ENCODE measurements at places on chromosomes 3 and 15.

GRCh38 chr3:24460974-24461373 lies 33.7 kb downstream of the THRB start:
- ATAC-seq: no peak

GRCh38 chr3:63981980-63982379 lies 41.3 kb downstream of the PSMD6 start:
- no peak for ATAC-seq

GRCh38 chr3:18758047-18758704 lies 333.0 kb upstream of the SATB1 start:
- peak; percentile 97 for ATAC-seq

DNA sequence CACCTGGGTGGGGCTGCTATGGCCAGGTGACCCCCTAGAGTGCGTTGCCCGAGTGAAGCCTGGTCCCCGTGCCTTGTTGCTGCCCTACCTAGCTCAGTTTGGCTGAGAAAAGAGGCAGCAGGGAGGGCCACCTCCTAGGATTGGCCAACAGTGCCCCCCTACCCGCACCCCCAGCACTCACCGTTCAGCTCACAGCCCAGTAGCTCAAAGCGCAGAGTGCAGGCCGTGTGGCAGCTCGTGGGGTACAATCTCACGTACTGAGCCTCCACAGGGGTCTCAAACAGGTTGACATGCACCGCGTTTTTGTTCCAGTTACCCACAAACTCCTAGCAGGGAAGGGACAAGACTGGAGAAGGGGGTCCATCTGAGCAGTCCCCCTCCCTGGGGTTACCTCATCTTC lies 7.6 kb downstream of the MFGE8 start:
- ATAC-seq: no peak

DNA sequence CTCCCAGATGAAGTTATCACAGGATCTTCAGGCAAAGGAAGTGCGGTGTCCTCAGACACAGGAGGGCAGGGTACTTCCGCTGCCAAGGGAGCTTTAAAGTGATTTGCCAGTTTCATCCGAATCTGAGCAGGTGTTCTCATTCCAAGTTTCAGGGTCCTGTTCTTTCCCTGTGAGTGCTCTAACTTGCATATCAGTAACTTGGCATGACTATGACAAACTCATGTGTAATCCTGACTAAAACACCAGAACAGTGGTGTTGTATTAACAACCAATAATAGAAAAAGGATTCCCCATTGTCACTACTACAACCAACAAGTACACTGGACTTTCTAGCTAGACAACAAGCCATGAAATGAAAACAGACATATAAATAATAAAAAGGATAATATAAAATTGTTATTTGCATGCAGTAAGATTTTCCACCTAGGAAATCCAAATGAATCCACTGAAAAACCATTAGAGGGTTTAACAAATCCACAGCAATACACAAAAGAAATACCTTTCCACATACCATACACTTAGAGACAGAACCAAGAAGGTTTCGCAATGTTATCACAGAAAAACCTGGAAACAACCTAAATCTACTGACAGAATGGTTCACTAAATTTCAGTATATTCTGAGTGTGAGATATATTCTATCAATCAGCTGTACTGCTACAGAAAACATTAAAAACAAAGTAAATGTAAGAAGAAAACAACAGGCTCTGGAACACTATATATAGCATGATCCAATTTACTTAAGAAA lies 40.9 kb upstream of the RPL35A start:
- no peak for ATAC-seq

DNA sequence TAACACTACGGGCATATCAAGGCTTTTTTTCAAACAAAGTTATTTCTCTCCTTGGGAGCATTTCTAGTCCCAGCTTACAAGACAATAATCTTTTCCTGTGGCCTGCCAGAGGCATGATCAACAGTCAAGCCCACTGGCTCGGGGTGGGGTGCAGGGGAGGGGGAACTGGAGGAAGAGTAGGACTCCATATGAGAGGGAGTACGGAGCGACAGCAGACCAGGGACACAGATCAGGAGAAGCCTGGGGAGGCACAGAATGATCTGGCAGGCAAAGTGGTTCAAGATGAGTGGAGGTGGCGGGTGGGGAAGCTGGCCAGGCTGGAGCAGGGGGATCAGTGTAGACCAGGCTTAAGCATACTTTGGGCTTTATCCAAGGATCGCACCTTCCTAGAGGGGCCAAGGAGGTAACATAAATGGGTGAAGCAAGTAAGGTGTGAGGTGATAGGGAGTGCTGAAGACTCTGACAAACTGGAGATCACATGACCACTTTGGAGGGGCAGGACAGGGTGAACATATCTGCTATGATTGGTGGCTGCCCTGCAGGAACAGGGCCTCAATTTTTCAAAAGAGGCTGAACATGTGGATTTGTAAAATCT lies 37.4 kb downstream of the KLF15 start:
- no peak for ATAC-seq

DNA sequence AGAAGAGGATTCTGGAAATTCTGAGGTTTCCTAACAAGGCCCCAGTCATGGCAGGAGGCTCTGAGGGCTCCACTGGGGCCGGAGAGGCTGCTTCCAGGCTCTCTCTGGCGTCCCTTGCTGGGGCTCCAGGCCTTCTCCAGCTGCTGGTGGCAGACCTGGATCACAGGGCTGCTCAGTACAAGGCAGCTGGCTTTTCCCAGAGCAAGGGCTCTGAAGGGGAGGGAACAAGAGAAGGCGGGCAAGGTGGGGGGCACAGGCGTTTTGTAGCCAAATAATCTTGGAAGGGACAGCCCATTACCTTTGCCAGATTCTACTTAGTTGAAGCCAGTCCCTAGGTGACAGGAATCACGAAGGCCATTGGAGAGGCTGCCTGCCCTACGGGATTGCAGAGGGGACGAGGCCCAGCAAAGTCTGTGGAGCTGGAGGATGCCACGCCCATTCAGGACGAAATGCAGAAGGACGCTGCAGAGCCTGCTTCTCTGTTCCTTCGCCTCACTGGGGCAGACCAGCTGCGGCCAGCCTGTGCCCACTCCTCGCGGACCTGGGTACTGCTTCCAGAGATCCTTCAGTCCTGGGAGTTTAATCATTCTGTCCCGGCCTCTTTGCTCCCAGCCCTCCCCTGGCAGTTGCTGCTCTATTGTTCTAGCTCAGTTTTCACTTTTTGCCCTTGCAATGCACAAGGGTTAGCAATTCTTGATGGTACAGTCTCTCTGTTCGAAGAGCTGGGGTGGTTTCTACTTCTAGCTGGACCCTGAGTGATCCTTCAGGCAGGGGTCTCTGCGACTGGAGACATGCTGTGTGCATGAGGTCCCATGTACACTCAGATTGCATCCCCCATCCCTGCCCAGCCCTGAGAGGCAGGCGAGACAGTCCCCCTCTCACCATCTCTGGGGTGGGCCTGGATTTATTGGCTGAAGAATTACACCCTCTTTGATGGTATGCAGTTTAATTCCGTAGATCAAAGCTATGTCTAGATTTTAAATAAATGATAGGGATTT lies 149.3 kb upstream of the MEF2A start:
- no peak for ATAC-seq

DNA sequence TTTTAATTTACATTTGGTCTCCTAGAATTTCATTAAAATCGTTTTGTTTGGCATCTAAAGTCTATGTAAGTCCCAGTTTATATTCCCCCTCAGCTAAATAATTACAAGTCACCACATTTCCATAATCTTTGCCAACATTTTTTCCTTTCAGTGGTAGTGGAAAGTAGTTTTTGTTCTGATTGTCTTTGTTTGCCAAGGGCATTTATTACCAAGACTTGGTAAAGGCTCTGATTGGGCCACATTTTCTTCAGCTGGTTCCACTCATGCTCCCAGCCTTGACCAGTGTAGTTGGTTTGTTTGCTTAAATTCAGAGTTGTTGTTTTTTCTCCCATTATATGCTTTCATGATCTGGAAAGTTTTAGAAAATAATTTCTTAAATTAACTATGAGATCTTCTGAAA lies 153.4 kb upstream of the MME start:
- no peak for ATAC-seq

DNA sequence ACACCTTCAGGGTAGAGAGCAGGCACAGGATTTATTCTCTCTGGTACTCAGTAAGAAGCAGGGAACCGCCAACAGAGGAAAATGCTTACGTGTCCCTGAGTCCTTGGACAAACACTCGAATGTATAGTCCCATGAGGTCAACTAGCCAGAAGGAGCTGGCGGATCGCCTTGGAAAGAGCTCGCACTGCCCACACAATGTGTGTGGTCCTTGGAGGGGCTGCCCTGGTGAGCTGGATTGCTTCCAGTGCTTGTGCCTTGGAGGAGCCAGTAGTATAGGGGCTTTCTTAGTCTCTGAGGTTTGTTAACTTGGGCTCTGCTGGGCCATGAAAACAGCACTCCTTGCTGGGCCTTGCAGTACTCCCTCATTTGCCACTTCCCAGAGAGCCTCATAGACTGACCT lies 40.7 kb upstream of the VILL start:
- ATAC-seq: no peak

- no peak for ATAC-seq
Observed at GRCh38 chr3:38989917-38990510, 61.7 kb downstream of the SCN11A start.

DNA sequence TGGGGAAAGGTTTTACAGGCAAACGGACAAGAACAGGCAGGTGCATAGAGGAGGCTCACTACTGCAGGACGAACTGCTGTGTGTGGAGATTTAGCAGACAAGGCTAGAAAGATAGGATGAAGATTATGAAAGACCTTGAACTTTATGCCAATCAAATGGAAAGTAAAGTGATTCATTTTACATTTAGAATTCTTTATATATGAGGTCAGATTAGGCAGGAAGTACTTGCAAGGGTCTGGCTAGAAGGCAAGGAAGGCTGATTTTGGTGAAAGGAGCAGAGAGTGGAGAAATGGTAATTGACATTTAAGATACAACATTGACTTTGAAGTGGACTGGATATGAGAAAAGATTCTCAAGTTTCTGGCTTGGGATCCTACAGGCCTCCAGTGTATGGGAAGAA lies 33.6 kb downstream of the PLSCR4 start:
- ATAC-seq: no peak

DNA sequence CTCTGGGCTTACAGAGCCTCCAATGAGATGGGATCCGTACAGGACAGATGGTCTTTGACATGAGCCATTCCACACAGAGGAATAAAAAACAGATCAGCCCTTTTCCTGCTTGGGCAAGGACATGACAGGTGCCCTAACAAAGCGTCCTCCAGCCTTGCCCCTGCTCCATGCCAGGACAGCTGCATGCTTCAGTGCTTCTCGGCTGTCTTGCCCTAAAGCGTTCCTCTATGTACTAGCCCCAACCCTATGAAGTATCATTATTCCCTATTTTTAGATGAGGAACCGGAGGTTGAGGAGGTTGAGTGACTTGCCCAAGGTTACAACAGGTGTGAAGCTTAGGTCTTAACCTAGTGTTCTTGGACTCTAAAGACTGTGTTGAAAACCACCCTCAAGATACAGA lies 10.5 kb downstream of the POMGNT2 start:
- ATAC-seq: no peak

- no peak for ATAC-seq
Observed at GRCh38 chr15:101056366-101057334, 137.5 kb downstream of the LRRK1 start.

GRCh38 chr3:162769564-162769963 lies 1273.0 kb downstream of the OTOL1 start:
- no peak for ATAC-seq

- no peak for ATAC-seq
Observed at GRCh38 chr3:100546020-100546744, 53.8 kb downstream of the TMEM45A start.

DNA sequence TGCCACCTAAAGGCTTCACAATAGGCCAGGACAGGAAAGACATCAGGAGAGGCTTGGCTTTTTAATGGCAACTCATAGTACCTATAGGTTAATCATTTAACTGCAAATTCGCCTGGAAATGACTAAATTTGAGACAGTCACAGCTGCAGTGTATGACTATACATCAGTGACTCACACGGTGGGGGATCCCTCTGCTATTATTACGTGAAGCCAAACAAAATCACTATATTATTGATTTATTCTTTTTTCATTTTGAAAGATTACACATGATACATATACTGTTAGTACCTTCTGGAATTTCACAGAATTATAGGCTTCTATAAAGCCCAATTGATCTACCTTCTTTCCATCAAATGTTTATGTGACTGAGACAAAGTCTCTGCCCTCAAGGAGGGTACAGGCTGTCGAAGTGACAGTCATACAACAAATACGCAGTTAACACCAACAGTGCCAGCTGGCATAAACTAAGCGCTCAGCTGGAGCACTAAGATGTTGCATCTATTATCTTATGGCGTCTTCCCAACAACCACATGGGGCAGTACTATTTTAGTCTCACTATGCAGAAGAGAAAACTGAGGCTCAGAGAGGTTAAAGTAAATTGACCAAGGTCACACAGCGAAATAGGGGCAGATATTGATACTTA lies 82.0 kb upstream of the LMOD3 start:
- peak; percentile 73 for ATAC-seq

DNA sequence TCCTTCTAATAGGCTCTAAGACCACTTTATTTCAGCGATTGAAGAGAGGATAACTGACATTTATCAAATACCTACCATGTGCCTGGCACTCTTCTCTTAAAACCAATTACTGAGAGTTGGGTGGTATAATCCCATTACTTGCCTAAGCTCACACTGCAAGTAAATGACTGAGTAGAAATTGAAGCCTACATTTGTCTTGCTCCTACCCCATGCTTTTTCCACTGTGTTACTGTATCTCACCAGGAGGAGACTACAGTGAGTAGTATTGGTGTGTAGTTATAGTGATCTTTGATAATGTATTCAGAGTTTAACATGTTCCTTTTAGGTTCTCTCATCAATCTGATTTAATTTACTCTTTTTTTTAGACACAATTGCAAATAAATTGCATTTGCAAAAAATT lies 20.7 kb downstream of the EIF2A start:
- no peak for ATAC-seq

All from activated T-helper 17 cell treated with anti-CD3 and anti-CD28 coated beads, Interleukin-2, amount 50 U/mL, for 72 hours (primary cell).